HL-60 (cell line): ENCODE measurements at places on chromosomes 5 and 9.

- no peak for DNase-seq
Measured at GRCh38 chr9:126508171-126508591, 105.5 kb upstream of the LMX1B start.

- DNase-seq = no peak
Measured at GRCh38 chr5:123090661-123091297, 1.7 kb downstream of the PRDM6 start.

- no peak for DNase-seq
Measured at GRCh38 chr5:82332886-82333615, 54.9 kb upstream of the RPS23 start.

GRCh38 chr9:84711936-84712335 is 42.4 kb downstream of the NTRK2 start:
- peak; percentile 25 for DNase-seq

DNA sequence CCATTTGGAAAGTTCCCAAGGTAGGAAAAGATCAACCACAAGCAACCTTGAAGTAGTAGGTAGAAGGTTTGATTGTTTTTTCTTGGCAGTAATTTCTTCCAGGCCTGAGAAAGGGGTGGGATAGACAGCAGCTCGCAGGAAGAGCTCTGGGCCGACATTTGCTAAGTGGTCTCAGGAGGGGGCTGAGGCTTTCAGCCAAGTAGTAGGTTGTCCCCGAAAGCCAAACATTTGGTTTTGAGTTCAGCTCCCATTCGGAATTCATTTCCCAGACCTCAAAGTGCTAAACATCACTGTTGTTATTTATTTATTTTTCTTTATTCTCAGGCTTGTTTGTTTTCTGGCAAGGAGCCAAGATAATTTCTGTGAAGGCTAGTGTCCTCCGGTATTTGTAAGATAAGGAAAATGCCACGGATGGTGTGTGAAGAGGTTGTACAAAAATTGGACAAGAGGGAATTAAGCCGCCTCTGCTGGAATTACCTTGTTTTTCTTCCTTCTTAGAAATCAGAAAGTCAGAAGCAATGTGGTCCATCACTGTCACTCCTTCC is 112.1 kb downstream of the KIF4B start:
- no peak for DNase-seq

DNA sequence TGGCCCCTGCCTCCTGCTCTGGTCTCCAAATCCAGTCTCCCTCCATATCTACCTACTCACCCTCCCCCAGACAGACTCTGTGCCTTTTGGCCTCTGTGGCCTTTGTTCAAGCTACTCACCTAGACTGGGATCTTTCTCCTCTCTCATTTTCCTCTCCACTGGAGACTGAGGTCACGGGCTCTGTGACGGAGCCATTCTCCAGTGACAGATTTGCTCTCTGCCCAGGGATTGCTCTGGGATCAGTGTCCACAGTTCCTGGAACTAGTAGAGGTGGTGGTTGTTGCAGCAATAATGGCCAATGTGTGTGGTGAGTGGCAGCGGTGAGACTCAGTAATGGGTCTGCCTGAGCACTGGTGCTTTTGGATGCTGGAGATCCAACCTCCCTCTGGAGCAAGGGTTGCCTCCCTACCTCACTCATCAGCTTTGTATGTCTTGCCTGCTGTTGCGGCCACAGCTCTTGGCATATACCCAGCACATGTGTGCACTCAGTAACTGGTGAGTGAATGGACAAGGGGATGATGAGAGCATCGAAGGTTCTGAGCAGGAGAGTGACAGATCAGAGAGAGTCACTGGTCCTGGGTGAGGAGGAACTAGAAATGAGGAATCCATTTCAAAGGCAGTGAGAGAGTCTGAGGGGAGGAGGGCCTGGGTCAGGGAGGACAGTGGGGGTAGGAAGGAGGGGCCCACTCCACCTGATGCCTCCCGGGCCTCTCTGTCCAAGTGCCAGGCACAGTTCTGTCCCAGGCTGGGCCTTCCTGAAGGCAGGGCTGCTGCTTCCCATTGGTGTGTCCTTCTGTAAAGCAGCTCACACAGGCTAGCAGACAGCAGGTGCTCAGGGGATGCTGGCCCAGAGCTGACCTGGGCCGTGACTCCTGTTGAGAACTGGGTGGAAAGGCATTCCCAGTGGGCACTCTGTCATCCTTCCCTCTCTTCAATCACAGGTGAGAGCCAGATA is 96.5 kb upstream of the PITX1 start:
- DNase-seq = no peak

- no peak for DNase-seq
Measured at GRCh38 chr9:19162956-19163355, 35.7 kb upstream of the PLIN2 start.

DNA sequence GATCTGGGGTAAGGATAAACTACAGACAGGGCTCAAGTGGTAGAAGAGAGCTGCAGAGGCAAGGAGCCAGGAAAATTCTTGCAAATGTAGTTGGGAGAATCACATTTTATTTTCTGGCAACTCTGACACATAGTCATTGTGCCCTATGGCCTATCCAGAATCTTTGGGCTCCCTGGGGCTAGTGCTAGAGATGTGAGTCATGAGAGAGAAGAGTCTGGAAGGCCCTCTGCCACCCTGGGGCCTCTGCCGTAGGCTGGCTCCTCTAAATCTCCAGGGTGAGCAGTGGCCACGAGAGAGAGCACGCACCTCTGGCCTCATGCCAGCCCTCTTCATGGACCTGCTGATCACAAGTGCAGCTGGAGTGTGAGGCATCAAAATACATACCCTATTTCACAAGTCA is 74.3 kb upstream of the SSBP2 start:
- no peak for DNase-seq

DNA sequence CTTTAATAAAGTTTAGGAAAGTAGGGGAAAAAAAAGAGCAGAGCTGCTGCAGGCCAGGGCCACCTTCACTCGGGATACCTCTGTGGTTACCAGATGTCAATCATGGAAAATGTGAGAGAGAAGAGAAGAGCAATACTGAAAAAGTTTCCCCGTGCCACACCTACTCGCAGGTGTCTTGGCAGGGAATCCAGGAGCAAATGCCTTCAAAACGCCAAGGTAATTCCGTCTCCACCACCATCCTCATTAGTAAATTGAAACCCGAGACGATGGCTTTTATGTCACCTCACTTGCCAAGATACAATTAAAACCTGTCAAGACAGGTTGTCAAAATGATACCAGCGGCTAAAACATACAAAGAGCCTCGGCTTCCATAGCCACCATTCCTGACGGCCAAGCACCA is 49.7 kb downstream of the FAM81B start:
- DNase-seq = no peak

DNA sequence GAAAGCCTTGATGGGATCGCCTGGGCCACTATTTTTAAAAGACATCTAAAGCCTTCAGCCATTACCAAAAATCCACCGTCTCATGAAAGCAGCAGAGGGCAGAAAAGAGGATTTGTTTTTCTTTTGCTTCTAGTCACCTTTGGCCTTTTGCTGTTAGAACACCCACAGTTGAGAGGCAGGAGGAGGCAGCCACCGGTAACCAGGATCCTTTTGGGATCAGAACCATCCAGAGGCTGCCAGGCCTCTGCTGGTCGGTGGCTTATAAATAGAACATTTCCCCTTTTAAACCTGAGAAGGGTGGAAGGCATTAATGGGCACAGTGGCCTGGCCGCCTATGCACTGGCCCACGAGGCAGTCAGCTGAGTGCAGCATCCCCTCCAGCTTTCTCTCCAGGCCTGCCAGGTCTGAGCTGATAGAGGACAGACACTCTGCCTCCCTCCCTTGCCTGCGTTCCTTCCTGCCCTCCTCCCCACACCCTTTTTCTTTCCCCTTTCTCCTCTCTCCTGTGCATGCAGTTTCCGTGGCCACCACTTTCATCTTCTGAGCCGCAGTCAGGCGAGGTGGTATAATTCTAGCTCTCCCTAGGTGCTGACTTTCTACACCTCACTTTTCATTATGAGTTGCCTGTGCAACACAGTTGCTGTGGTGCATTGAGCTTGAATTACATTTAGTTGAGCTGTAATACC is 253.4 kb downstream of the ARHGAP26 start:
- DNase-seq = no peak

- DNase-seq = no peak
Measured at GRCh38 chr9:91118704-91119025, 243.1 kb downstream of the AUH start.

DNA sequence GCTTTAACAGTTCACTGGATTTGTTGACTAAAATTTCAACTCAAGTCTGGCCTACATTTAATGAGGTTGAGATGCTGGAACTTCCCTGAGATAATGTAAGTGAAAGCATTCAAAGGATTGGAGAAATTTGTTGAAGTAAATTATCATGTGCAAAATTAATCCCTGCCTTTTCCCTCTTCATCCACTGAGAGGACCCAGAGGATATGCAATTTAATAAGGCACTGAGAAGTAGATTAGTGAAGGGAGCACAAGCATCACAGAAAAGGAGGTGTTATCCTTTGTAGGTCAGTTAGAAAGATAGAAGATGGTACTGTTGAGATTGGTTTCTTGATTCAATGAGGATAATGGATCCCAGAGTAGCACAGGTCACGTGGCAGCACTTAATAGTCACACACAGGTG is 42.6 kb upstream of the ANKRD31 start:
- DNase-seq = no peak

- DNase-seq = no peak
Measured at GRCh38 chr5:172533399-172534228, 79.3 kb upstream of the SH3PXD2B start.

DNA sequence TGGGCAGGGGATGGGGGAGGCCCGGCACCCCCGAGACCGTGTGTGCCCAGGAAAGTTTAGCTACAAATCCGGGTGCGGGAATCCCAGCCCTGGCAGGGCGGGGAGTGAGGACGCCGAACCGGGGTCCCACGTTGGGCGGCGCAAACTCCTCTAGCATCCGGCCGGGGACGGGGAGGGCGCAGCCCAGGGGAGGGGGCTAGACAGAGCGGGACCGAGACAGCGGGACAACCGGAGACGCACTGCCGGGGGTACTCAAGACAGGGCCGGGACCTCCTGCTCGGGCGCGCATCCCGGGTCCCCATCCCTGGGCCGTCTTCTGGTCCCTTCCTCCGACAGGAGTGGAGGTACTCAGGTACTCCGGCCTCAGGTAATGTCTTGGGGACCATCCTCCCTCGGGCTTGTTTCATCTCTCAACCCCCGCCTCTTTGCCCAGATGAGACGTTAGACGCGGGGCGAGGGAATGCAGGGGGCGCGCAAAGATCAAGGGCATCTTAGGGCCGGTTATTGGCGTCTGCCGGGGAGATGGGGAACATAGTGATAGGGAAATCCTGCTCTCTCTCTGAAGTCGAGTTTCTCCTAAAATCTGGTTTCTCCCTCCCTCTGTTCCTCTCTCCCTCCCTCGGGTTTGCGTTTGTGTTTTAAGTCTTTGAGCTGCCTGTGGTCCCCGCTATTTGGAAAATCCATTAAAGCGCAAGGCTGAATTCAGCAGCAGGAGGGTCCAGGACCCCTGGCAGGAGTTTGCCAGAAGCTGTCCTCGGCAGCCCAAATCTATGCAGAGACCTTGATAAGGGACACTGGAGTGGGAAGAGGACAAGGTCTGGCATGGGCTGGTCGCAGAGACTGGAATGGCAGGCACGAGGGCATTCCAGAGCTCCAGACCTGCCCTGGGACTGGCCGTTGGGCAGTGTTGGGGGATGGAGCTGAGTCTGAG is 815 bp downstream of the PDZD2 start:
- DNase-seq = no peak

DNA sequence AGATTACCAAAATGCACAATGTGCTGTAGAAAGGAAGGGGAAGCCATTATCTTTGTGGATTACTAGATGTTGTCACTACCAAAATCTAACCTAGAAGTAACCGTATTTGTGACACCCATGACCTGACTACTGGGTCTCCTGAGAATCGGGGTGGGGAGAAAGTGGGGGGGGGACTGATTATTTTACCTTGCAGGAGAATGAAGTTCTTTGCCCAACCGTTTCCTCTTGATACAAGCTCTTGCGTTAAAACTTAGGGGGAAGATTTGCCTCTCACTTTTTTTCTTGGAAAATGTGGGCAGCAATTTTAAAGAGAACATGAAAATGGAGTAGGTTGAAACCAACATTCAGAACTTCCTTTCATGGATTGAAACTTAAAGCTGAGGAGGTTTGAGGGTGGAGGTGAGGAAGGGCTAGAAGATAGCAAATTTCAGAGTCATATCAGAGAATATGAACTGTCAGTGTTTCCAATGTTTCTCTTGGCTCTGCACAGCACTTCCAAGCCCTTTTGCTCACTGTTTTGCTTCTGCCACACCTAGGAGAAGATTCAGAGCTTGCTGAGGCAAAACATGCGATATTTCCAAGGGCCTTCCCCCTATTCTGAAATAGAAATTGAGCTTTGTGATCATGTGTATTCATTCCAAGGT is 280.8 kb downstream of the AOPEP start:
- DNase-seq = no peak

GRCh38 chr5:171953860-171954701 is 52.4 kb downstream of the FBXW11 start:
- DNase-seq = no peak

DNA sequence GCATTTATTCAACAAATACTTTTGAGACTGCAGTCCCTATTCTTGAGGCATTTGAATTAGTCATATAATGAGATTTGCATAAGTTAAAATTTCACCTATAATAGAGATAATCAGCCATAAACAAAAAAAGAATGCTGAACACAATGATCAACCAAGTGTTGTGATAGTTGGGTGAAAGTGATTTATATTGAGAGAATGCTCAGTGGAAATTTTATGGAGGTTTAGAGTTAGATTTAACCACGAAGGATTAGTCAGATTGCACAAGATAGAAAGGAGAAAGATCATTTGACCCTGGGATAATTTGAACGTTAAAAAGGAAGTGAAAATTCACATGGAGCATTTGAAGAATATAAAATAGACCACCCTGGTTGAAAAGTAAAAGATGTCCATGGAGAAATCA is 356.2 kb downstream of the NPR3 start:
- no peak for DNase-seq

GRCh38 chr5:63959177-63959982 is 2.9 kb downstream of the HTR1A start:
- DNase-seq = no peak

DNA sequence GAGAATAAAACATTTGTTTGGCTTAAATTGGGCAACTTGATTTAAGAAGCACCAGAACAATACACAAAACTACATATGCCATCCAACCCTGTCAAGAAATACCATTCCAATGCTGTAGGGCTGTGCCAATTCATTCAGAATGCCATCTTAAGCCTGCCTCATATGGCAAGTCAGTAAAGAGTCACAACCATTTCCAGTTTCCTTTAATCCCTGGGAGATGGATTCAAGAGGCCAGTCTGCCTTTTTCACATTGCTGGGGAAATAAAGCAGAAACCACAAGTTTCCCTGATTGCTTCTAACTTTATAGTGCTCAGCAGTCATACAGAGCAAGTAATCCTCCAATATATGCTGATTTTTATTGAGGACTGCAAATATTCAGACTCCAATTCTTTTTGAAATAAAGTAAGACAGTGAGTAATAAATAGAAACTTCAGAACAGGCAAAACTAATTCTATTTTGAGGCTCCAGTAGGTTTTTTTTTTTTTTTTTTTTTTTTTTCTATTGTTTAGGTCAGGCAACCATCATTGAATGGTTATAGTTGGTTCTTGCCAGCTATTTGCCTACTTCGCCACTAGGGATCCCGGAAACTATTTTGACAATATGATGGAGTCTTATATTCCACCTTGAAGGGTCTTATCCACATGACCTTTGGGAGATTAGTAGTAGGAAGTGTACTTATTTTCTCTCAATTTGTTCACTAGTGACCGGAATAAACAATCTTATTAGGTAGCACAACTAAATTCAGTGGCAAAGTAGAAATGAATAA is 400.9 kb upstream of the MEF2C start:
- DNase-seq = no peak
